ENCODE measurements at places on chromosomes 2 and 18.
A peak's percentile ranks its signal among the peaks of the same experiment; 100 is the strongest.

GRCh38 chr2:112665113-112665780 lies 19.5 kb downstream of the SLC20A1 start:
- no peak for DNase-seq

DNA sequence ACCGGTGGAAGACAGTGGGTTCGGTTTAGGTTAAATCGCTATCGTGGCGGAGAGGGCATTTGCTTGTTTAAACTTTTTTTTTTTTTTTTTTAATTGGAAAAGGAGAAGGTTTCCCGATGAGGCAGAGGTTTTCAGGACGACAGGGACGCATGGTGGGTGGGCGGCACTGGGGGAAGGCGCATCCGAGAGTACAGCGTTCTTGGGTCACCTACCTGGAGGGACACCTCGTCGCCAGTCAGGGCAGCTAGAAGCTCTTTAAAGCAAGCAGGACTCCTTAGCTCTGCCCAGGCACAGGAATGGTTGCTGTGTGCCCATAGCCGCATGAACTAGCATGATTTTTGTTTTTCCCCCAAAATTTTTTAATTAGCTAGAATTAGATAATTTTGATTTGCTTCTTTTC lies 437 bp downstream of the LDLRAD4 start:
- DNase-seq: peak; percentile 59

DNA sequence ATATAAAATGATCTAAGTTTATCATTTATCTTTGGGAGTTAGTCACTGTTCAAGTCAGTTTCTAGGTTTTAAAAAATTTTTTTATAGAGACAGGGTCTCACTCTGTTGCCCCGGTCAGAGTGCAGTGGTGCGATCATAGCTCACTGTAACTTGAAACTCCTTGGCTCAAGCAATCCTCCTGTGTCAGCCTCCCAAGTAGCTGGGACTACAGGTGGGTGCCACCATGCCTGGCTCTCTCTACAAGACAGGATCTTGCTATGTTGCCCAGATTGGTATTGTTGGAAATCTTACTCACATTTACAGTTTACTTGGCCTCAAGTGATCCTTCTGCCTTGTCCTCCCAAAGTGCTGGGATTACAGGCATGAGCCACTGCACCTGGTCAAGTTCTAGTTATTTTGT lies 74.5 kb downstream of the MIB1 start:
- no peak for DNase-seq

DNA sequence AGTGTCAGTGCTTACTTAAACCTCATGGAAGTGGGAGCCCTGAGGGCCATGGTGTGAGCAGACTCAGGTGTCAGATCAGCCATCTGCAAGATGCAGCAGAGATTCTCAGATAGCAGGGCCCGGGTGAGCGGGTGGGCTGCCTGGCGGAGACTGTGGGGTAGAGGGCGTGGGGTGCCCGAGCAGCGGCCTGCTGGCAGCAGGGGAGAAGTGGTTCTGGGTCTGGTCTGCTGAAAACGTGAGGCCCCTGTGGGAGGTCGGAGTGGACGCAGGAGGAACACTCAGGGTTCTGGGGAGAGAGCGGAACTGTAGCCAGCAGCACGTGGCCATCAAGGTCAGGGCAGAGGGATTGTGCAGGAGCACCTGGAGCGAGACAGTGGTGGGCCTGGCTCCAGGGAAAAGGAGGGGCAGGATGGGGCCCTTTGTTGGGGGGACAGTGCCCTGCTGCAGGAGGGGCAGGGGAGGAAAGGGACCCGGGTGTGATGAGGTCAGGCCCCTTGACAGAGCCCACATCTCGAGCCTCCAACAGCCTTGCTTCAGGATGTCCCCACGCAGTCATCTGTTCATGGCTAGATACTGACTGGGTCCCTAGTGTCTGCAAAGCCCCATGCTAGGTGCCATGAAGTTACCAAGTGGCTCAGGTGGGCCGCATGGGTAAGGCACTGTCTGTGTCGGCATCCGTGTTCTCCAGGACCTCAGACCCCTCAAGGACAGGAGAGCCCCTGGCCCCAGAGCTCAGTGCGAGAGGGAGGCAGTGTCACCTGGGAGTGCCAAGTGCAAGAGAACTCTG lies 2.7 kb upstream of the ESPNL start:
- DNase-seq: peak; percentile 32

GRCh38 chr2:199336546-199336945 lies 121.2 kb downstream of the SATB2 start:
- DNase-seq: no peak

GRCh38 chr2:67213270-67213670 lies 183.9 kb upstream of the ETAA1 start:
- DNase-seq: no peak

GRCh38 chr2:160199053-160199452 lies 1.0 kb downstream of the ITGB6 start:
- DNase-seq: no peak

DNA sequence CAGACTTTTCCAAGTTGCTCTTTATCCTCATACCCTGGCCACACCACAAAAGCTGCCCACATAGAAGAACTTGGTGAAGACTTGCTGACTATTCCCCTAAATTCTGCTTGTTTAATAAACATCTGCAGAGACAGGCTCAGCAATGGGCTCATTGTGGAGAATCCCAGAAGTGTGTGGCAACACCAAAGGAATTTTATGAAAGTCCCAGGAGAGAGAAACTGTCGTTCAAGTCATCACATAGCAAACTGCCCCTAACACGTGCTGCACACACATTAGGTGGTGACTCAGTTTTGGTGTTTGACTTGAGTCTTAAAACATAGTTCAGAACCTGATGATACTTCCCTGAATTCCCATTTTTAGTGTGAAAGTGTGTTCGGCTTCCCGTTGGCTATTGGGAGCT lies 38.6 kb downstream of the CYP1B1 start:
- no peak for DNase-seq

- DNase-seq: no peak
These were observed 48.4 kb downstream of the PLEK start for GRCh38 chr2:68413466-68413865.

GRCh38 chr2:111143843-111144198 lies 23.1 kb downstream of the BCL2L11 start:
- no peak for DNase-seq
